ENCODE measurements at places on chromosomes 11 and 22. TPM values are rescaled to one million over a fixed set of nuclear protein-coding genes. Genes with fewer than 3 reads are reported as not detected.

DNA sequence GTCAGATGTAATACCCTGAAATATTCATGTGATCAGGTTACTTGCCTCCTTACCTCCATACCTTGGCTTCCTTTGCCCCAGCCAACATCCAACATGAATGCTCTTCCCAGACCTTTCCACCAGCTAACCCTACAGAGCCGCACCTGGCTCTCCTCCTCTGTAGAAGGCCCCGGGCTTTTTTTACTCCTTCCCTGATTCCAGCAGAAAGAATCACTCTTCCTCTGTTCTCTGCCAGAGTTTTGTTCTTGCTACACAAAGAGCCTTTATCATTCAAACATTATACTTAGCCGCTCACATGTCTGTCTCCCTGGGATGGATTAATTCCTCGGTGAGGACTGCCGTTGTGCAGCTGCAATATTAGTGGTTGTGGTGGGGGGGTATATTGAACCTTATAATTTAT is 116.8 kb upstream of the GRAMD1B start:
- no peak for DNase-seq
- H3K4me1 ChIP-seq = no peaks in the 10 kb centered on the region
- no peak overlapping the region for H3K27ac ChIP-seq
- no peaks in the 10 kb centered on the region for H3K27me3 ChIP-seq
- H3K4me3 ChIP-seq = no peak overlapping the region
- no peaks in the 10 kb centered on the region for H3K36me3 ChIP-seq

- H3K27me3 ChIP-seq = peaks cover 8% of the 10 kb centered on the region
- H3K27ac ChIP-seq = no peak overlapping the region
- H3K36me3 ChIP-seq = no peaks in the 10 kb centered on the region
- no peak overlapping the region for H3K4me3 ChIP-seq
Measured at GRCh38 chr11:117983163-117983475, 3.1 kb upstream of the IL10RA start.

- H3K27me3 ChIP-seq = no peaks in the 10 kb centered on the region
- peak; percentile 78 for DNase-seq
- peak overlapping the region; percentile 39 for H3K27ac ChIP-seq
- peaks cover 11% of the 10 kb centered on the region for H3K4me1 ChIP-seq
- no peaks in the 10 kb centered on the region for H3K36me3 ChIP-seq
Measured at GRCh38 chr11:117809236-117810055, 12.4 kb upstream of the DSCAML1 start.

DNA sequence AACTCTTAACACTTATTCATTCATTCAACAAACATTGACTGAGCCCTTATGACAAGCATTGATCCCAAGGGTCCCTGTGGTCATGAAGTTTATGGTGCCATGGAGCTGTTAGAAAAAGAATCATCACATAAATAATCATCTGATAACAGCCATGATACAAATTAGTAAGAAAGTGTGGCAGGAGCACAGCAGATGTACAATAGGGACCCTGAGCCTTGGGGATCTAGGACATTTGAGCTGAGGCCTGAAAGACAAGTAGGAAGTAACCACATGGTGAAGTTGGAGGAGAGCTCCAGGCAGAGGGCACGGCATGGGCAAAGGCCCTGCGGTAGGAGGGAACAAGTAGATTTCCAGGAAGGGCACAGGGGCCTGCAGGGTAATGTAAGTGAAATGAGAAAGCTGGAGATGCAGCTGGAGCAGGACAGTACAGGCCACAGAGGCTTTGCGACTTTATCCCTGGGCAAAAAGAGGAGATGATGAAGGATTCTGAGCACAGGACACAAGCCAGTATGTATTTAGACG is 6.8 kb upstream of the TCF20 start:
- no peaks in the 10 kb centered on the region for H3K36me3 ChIP-seq
- peaks cover under 1% of the 10 kb centered on the region for H3K4me1 ChIP-seq

- no peak for DNase-seq
- peaks cover 20% of the 10 kb centered on the region for H3K4me1 ChIP-seq
- no peaks in the 10 kb centered on the region for H3K36me3 ChIP-seq
- H3K27ac ChIP-seq = peak overlapping the region; percentile 26
- H3K4me3 ChIP-seq = no peak overlapping the region
Measured at GRCh38 chr11:12240677-12241076, 130.3 kb downstream of the MICAL2 start.

GRCh38 chr11:121814962-121815361 is 301.1 kb downstream of the BLID start:
- no peaks in the 10 kb centered on the region for H3K27me3 ChIP-seq
- DNase-seq = no peak
- no peaks in the 10 kb centered on the region for H3K4me1 ChIP-seq
- H3K27ac ChIP-seq = no peak overlapping the region
- H3K36me3 ChIP-seq = no peaks in the 10 kb centered on the region

- H3K27ac ChIP-seq = no peak overlapping the region
- H3K27me3 ChIP-seq = no peaks in the 10 kb centered on the region
- peaks cover 8% of the 10 kb centered on the region for H3K4me1 ChIP-seq
- no peak for DNase-seq
- no peak overlapping the region for H3K4me3 ChIP-seq
- no peaks in the 10 kb centered on the region for H3K36me3 ChIP-seq
Measured at GRCh38 chr11:27348340-27348873, 14.6 kb downstream of the CCDC34 start.

DNA sequence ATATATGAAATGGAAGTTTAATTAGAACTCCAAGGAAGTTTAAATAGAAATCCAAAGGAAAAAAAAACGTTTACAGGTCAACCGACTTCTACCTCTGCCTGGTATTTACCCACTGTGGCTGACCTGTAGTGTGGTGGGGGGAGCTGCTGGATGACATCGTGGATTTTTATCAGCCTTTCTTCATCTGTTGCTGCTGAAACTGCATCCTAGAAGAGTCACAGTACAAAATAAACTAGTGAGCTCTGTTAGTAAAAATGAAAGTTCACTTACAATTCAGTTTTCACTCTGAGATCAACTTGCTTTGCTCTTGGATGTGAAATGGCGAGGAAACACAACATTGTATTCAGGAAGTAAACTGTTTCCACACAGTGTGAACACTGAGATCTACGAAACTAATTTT is 43.2 kb upstream of the TP53AIP1 start:
- H3K4me3 ChIP-seq = no peak overlapping the region
- H3K27me3 ChIP-seq = no peaks in the 10 kb centered on the region
- H3K27ac ChIP-seq = no peak overlapping the region

DNA sequence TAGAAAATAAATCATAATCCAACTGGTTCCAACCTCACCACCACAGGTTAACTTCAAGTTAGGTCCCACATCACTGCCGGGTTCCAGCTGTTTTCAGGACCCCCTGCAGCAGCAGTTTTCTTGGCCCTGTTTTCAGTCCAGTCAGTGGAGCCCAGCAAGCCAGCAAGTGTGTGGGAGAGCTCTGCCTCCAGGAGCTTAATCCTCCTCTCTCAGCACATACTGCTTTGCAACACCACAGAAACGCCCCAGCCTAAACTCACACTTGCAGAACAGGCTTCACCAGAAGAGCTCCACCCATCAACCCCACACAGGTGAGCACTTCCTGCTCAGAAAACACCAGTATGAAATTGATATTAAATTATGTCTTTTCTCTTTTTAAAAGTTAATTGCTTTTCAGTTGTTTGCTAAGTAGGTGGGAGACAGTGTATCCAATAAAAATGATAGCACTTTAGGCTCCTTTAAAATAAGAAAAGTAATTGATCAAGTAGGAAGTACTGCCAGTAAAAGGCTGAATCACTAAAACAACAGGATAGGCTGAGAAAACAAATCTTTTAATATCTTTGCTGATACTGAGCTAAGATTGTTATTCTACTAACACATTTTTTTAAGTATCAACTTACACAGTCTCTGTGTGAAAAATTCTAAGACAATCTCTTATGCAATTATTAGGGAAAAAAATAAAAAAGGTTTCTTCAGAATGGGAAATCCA is 81.5 kb upstream of the TP53AIP1 start:
- H3K4me3 ChIP-seq = peak overlapping the region; percentile 34
- H3K36me3 ChIP-seq = no peaks in the 10 kb centered on the region
- peak overlapping the region; percentile 73 for H3K27ac ChIP-seq

- no peaks in the 10 kb centered on the region for H3K4me1 ChIP-seq
- H3K36me3 ChIP-seq = no peaks in the 10 kb centered on the region
- H3K27me3 ChIP-seq = no peaks in the 10 kb centered on the region
- H3K4me3 ChIP-seq = no peak overlapping the region
- DNase-seq = no peak
- H3K27ac ChIP-seq = no peak overlapping the region
Measured at GRCh38 chr22:34055525-34056200, 135.4 kb upstream of the LARGE1 start.

CEND1 gene
- not detected for total RNA-seq

MYRF gene
- total RNA-seq = 11.3 TPM

GLB1L2 gene
- 26.2 TPM for total RNA-seq

SLC22A25 gene
- total RNA-seq = not detected

OVOL1 gene
- total RNA-seq = 44.1 TPM

All from transverse colon (tissue), 4 donors.